ENCODE measurements at places on chromosomes 12 and 14. TPM values are rescaled to one million over a fixed set of nuclear protein-coding genes. Genes with fewer than 3 reads are reported as not detected.

DNA sequence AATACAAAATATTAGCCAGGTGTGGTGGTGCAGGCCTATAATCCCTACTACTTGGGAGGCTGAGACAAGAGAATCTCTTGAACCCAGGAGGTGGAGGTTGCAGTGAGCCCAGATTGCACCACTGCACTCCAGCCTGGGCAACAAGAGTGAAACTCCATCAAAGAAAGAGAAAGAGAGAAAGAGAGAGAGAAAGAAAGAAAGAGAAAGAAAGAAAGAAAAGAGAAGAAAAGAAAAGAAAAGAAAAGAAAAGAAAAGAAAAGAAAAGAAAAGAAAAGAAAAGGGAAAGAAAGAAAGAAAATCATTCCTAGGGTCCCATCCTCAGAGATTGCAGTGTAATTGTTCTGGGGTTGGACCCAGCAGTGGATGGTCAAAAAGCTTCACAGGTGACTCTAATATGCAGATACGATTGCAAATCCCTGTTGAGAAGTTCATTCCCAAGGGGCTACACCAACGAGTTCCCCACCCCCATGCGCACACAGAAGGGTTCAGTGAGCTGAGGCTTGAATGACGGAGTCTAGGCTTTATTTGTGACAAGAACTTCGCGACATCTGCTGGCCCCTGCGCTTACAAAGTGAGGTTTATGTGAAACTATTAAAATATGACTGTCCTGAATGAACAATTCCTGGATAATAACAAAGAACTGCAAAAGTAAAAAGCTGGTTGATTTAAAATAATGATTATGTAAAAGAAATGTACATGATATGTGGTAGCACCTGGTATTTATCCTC is 17.4 kb upstream of the RNASE12 start:
- no peak for DNase-seq
- H3K4me1 ChIP-seq, result peaks cover 10% of the 10 kb centered on the region
- no peak overlapping the region for H3K27ac ChIP-seq
- no peak overlapping the region for H3K4me3 ChIP-seq
- no peaks in the 10 kb centered on the region for H3K27me3 ChIP-seq

GRCh38 chr12:45933504-45933903 is 56.9 kb downstream of the SCAF11 start:
- no peak overlapping the region for H3K4me3 ChIP-seq
- H3K36me3 ChIP-seq, result peaks cover 37% of the 10 kb centered on the region
- H3K27me3 ChIP-seq, result no peaks in the 10 kb centered on the region
- peaks cover 5% of the 10 kb centered on the region for H3K4me1 ChIP-seq
- no peak for DNase-seq

GRCh38 chr12:81370456-81370855 is 292.6 kb downstream of the ACSS3 start:
- DNase-seq, result no peak
- no peaks in the 10 kb centered on the region for H3K36me3 ChIP-seq
- no peak overlapping the region for H3K27ac ChIP-seq
- H3K27me3 ChIP-seq, result no peaks in the 10 kb centered on the region
- H3K4me3 ChIP-seq, result no peak overlapping the region
- H3K4me1 ChIP-seq, result no peaks in the 10 kb centered on the region

GRCh38 chr12:19752712-19753111 is 313.4 kb downstream of the AEBP2 start:
- no peak overlapping the region for H3K27ac ChIP-seq
- H3K36me3 ChIP-seq, result peaks cover 1% of the 10 kb centered on the region
- no peak overlapping the region for H3K4me3 ChIP-seq
- H3K27me3 ChIP-seq, result peaks cover 3% of the 10 kb centered on the region

DNA sequence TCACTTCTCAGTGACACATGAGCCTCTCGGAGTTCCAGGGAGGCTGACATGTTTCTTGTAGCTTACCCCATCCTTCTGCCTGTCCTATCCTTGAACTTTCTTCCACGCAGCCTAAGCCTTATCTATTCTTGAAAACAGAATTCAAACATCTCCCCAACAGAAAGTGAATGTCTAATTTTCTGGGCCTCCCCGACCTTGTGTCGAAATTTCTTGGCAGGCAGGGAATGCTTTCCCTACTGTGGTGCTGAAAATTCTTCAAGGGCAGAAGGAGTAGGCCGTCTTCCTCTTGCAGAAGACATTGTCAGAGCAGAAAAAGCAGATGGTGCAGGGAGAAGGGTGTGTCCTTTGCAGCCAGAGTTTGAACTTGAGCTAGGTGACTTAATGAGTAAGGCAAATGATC is 63.0 kb upstream of the TCL1B start:
- no peaks in the 10 kb centered on the region for H3K4me1 ChIP-seq
- H3K27me3 ChIP-seq, result peaks cover 6% of the 10 kb centered on the region
- no peak overlapping the region for H3K4me3 ChIP-seq
- no peaks in the 10 kb centered on the region for H3K36me3 ChIP-seq
- H3K27ac ChIP-seq, result no peak overlapping the region

The PIK3C2G gene
- total RNA-seq, result not detected

The TNS2 gene
- 0.89 TPM for total RNA-seq

The NFE2 gene
- not detected for total RNA-seq

The BCDIN3D gene
- total RNA-seq, result 8.3 TPM

All from activated CD8-positive, alpha-beta memory T cell treated with anti-CD3 and anti-CD28 coated beads, Interleukin-2, amount 10 ng/mL, durations not matched to agents 7 days and 5 days (primary cell).